ENCODE measurements at places on chromosomes 1 and 21. TPM values are rescaled to one million over a fixed set of nuclear protein-coding genes. Genes with fewer than 3 reads are reported as not detected.

The LCE1A gene
- not detected for total RNA-seq

The COG2 gene
- 31.2 TPM for total RNA-seq

The OR2T35 gene
- total RNA-seq, result not detected

The FMO2 gene
- 41.7 TPM for total RNA-seq

The BCL2L15 gene
- total RNA-seq, result 0.97 TPM

The GPR25 gene
- not detected for total RNA-seq

DNA sequence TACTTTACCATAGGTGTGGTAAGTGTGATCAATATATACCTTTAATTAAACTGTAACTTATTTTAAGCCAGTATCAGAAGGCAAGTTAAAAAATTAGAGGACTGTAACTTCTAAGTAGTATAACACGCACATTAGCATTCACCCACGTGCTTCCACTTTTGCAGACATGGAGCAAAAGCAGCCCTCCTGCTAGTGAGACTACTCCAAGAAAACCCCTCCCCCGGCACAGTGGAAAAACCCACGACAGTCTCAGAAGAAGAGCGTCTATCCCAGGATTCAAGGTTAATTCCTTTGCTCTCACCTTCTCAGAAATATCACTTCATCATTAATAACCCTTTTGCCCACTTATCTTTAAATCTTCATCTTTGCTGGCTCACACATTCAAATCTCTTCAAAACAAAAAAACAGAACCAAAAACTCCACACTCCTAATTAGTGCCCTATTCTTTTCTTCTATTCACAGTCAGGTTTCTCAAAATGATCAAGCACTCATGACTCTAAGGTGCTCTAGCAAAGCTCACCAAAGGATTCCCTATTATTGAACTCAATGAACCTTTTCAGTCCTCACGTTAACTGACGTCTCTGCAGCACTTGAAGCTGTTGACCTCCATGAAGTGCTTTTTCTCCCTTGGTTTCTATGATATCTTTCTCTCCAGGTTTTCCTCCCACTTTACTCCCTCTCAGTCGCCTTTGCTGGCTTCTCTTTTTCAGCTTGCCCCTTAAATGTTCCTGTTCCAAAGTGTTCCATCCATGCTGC lies 213.5 kb downstream of the SMYD3 start:
- DNase-seq, result no peak

GRCh38 chr1:38047603-38048141 lies 1.1 kb upstream of the POU3F1 start:
- DNase-seq, result no peak

DNA sequence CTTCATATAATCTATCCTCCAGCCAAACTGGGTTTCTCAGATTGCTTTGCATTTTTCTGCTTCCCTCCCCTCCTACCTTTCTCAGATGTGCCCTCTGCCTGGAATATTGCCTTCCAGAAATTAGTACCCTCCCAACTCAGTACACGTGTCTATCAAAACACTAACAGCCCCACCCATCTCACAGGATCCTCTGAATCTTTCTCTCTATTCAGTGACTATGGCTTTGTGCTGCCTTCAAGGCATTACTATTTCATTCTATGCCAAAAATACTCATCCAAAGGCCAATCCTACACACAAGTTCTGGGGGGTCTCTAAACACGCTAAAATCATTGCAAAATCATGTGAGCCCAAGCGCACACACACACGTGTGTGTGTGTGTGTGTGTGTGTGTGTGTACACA lies 58.4 kb downstream of the ZNF281 start:
- DNase-seq, result no peak

DNA sequence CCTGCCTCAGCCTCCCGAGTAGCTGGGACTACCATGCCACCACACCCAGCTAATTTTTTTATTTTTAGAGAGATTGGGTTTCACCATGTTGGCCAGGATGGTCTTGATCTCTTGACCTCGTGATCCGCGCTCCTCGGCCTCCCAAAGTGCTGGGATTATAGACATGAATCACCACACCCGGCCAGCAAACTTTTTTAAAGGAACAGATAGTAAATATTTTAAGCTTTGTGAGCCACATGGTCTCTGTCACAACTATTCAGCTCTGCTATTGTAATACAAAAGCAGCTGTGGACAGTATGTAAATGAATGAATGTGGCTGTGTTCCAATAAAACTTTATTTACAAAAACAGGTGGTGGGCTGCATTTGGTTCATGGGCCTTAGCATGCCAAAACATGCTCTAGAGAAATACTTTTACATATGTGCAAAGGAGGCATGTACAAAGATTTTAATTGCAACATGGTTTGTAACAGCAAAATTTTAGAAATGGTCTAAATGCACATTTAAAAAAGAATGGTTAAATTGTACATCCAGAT lies 47.0 kb downstream of the CDCP2 start:
- DNase-seq, result no peak

All from left cardiac atrium (tissue), 4 donors.